HuH-7.5 (cell line): ENCODE measurements at places on chromosomes 16 and 17.

- DNase-seq: no peak
These were observed 69.5 kb downstream of the SREBF1 start for GRCh38 chr17:17767154-17767869.

- no peak for DNase-seq
These were observed 10.6 kb upstream of the GINS3 start for GRCh38 chr16:58381661-58382060.

- DNase-seq: no peak
These were observed 24.8 kb downstream of the ITPRIPL2 start for GRCh38 chr16:19138601-19139000.

DNA sequence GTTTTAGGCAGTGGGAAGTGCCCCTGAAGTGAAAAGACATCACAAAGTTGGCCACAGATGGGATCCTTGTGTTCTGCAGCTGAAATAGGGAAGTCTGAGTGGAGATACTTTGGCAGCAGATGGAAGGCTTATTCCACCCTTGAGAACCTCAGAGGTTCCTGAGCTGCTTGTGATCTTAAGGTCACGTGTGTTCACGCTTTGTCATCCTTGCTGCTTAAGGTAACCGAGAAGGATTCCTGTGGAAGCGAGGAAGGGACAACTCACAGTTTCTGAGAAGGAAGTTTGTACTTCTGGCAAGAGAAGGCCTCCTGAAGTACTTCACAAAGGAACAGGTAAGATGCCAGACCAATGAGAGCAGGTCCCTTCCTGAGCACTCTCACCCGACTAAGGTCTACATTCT is 12.2 kb downstream of the ADAP2 start:
- no peak for DNase-seq

GRCh38 chr16:77943801-77944200 is 78.5 kb upstream of the CLEC3A start:
- DNase-seq: no peak

GRCh38 chr16:49284962-49285361 is 3.3 kb upstream of the CBLN1 start:
- DNase-seq: no peak

DNA sequence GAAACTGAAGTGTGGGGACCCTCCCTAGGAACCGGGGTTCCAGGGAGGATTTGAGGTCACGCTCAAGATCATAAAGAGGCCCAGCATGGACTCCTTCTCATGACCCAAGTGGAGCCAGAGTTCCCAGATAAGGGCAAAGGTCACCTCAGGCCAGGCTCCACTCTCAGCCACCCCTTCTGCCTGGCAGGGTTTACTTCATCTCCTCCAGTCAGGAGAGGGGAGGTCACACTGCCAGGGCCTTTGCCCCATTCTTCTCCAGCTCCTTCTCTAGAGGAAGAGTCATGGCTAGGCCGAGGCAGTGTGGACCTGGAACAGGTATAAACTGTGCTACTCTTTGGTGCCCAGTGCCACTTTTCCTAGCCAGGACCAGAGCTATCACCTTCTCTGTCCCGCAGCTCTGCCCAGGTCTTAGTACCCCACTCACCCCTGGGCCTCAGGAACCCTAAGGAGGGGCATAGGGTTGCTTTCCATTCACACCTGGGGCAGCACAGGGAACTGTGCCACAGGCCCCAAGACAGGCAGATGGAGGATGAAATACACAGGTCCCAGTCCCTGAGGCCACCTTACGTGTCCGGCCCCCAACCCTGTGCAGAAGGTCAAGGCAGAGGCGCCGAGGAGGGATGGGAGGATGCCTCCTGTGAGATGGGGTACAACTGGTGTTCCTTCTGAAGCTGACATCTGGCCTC is 879 bp upstream of the ACSF2 start:
- no peak for DNase-seq

DNA sequence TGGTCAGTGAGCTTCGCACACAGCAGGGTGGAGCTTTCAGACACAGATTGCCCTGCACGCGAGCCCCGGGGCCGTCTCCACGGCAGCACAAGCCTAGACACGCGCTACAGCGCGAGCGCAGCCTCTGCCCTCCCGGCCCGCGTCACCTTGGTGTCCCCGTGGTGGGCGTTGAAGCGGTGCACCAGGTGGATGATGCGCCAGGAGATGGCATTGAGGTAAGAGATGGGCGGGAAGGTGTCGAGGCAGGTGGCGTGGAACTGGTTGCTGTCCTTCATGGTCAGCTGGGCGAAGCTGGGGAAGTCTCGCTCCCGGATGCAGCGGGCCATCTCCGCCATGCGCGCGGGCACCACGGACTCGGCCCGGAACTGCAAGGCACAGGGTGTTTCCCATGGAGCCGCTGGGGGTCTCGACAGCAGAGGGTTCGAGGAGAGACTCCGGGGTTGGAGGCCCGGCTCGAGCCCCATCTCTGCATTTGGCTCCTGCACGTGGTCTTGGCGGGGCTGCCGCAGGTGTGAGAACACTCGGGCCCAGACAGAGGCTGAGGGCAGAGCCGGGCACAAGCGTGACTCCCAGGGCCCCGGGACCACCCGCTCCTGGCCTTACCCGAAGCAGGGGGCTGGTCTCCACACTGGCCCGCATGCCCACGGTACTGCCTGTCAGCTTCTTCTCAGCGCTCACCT is 4.3 kb upstream of the CYBA start:
- no peak for DNase-seq

- DNase-seq: no peak
These were observed 393 bp downstream of the PSMC3IP start for GRCh38 chr17:42577140-42577531.

GRCh38 chr16:2856061-2856670 is 1.8 kb downstream of the PRSS22 start:
- no peak for DNase-seq

- DNase-seq: no peak
These were observed 667 bp downstream of the OGFOD1 start for GRCh38 chr16:56451753-56452689.

DNA sequence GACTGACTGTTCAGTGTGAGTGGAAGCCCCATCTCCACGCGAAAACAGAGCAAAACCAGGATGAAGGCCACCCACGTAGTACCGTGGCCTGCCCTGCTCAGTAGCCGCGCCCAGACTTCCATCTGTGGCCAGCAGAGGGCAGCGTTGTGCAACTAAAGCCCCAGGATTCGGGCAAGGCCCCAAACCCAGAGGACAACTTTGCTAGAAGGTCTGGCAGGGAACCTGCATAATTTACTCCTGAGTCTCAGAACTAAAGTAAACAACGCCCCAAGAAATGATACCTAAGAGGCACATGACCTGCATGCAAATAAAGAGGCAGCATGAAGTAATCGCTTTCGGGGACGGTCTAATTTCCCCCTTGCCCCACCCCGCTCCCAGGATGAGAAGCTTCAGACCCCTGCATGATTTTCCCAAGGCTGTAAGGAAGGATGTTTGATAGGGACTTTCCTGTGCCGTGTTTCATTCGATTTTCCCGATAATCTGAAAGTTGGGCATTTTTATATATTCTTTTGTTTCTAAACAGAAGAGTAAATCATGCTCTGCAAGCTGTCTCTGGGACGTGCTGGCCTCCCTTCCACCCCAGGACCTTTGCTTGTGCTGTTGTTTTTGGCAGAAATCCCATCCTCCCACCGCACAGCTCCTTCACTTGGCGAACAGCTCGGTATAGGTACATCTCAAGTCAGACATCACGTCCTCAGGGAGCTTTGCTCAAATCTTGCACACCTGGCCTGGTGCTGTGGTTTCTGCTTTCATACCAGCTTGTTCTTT is 18.6 kb downstream of the HSBP1 start:
- DNase-seq: peak; percentile 85

- no peak for DNase-seq
These were observed 37.3 kb downstream of the GRB7 start for GRCh38 chr17:39775031-39775430.

DNA sequence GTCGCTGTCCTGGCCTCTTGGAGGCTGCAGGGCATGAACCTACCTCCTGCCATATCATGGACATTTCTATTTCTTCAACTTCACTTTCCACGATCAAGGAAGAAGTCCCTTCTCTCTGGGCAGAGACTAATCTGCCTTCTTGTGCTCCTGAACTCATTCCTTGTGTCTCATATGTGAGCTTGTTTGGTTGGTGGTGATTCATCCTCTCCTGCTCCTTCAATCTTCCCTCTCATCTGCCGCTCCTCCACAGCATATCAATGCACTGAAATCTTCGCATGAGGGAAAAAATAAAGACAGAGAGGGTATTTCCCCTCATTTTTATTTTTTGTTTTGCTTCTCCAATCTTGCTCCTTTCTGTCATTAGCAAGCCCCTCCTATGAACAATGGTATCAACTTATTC is 571.7 kb upstream of the GOT2 start:
- no peak for DNase-seq

- no peak for DNase-seq
These were observed 88.8 kb downstream of the LITAF start for GRCh38 chr16:11497851-11498289.

GRCh38 chr17:29451121-29451742 is 61.1 kb downstream of the TAOK1 start:
- DNase-seq: no peak

GRCh38 chr17:60481604-60482003 is 44.4 kb downstream of the APPBP2 start:
- DNase-seq: no peak

DNA sequence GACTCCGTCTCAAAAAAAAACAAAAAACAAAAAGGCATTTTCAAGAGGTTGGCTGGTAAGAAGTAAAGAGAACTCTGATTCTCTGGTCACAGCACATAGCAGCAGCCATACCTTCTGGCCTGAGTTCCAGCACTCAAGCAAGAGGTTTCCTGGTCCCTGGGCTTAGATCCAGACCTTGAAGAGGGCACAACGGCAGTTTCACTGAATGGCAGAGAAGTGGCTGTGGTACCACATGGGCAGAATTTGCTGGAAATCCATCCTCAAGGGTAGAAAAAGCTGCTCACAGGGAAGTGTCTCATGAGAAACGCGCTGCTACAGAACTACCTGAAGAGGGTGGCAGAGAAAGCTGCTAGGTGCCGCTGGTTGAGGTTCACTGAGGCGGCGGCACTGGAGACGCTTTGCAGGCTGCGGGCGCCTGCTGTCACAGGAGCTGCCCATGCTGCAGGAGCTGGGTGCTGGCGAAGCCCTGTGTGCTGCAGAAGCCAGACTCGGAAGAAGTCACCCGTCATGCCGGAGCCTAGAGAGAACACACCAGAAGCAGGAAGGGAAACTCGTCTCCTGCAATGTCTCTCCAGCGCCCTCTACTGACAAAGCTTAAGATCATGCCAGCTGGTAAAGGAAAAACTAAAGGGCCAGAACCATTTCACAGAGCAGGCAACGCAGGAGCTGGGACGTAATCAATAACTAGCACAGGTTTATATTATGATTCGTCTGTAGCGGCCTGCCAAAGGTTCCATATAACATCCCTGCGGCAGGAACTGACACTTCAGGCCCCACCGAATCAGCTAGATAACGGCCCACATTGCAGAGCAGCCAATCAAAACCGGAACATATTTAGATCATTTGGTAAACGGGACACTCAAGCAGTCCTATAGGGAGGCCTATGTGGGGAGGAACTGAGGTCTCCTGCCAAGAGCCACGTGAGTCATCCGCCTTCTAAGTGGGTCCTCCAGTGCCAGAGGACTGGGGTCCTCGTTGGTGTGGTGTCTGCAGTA is 5.4 kb upstream of the ZNF213 start:
- no peak for DNase-seq

DNA sequence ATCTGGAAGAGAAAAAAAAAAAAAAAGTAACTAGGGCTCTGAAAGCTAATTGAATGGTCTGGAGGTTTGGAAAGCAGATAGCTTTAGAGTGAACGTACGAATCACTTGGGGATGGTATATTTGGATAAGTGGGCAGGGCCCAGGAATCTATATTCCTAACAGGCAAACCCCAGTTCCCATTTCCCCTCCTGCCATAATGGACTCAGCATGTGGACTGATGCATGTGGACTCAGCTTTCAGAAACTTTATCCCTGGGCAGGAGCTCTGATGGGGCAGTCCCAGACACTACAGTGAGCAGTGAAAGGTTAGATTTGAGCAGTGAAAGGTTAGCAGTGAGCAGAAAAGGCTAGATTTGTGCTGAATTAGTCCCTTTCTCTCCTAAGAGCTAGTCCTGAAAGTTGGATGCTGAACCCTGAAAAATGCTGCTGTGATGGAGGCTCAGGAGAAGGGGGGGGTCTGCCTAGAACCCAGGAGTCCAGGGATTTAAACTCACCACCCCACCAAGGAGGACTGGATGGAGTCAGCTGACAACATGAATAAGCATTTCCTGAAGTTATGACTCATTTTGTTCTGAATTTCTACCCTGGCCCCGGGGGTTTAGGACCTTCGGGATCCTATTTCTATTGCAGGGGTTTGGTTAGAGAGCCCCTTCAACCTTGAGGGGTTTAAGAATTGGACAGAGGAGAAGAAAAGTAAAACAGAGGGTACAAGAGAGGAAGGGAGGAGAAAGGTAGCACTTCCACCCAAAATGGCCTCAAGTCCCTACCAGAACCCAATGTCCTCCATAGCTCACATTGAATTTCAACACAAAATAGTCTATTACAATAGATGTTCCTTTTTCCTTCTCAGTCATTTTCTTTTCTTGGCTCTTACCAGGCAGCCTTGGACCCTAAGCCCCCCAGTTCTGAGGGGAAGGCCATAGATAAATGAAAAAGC is 10.3 kb upstream of the FZD2 start:
- DNase-seq: no peak

GRCh38 chr16:81831722-81832126 is 52.6 kb downstream of the PLCG2 start:
- no peak for DNase-seq

GRCh38 chr17:44623070-44623725 is 33.1 kb upstream of the MEIOC start:
- DNase-seq: no peak

DNA sequence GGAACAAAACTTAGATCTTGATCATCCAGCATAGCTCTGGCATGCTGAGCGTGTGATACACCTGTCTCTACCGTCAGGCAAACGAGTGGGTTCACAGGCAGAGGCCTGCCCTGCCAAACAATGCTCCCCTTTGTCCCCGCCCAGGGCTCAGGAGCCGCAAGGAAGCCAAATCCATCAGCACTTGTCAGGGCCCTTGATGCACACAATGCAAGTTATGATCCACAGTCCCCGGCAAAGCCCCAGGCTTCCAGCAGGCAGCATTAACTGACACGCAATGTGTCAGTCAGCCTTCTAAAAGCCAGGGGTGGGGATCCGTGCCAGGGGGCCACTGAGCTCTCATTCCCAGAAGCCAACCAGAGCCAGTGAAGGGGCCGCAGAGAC is 460.9 kb downstream of the SLC39A11 start:
- no peak for DNase-seq

GRCh38 chr16:46899443-46900143 is 15.4 kb downstream of the GPT2 start:
- no peak for DNase-seq

GRCh38 chr17:1750628-1751027 is 8.0 kb downstream of the SERPINF2 start:
- no peak for DNase-seq
